ENCODE measurements at places on chromosomes 7 and 10.

- DNase-seq, result no peak
Measured at GRCh38 chr7:124532166-124532565, 233.4 kb downstream of the GPR37 start.

GRCh38 chr10:113091920-113092319 lies 141.9 kb downstream of the TCF7L2 start:
- no peak for DNase-seq

DNA sequence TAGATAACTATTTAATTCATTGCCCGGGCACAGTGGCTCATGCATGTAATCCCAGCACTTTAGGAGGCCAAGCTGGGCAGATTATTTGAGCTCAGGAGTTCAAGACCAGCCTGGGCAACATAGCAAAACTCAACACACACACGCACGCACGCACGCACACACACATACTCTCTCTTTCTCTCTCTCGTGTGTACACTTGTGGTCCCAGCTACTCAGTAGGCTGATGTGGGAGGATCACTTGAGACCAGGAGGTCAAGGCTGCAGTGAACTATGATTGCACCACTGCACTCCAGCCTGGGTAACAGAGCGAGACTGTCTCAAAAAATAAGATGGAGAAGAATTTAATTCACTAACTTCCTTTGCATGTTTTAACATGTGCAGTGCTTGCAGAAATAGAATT lies 38.1 kb downstream of the PTPN12 start:
- no peak for DNase-seq

DNA sequence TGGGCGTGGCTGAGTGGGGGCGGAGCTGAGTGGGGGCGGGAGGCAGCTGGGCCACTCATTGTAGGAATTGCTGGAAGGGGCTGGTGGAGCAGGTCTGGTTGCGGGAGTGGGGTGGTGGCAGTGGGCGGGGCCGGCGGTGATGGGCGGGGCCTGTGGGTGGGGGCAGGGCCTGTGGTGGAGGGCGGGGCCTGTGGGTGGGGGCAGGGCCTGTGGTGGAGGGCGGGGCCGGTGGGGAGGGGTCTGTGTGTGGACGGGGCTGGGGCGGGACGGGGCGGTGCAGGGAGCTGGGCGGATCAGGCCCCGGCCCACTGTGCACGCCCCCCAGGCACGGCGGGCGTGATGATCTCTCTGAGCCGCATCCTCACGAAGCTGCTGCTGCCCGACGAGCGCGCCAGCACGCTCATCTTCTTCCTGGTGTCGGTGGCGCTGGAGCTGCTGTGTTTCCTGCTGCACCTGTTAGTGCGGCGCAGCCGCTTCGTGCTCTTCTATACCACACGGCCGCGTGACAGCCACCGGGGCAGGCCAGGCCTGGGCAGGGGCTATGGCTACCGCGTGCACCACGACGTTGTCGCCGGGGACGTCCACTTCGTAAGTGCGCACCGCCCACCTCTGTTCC lies 14.0 kb downstream of the SLC29A4 start:
- DNase-seq, result no peak

DNA sequence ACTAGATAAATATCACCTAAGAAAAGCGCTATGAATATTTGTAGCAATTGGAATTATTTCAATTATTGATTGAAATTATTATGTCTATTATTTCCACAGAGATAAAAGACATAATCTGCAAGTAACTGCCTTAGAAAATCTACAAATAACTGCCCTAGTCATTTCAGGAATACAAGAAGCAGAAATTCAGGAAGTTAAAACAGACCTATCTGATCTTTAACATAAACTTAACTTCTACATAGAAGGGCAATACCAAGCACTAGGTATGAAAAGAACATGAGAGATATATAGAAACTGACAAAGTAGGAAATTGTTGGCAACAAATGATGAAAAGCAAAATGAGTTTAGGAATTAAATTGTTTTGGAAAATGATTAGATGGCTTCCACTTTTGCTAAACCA lies 31.8 kb upstream of the AKR1B10 start:
- DNase-seq, result no peak

- DNase-seq, result no peak
Measured at GRCh38 chr7:28815369-28815927, 142.7 kb downstream of the TRIL start.

GRCh38 chr7:4189131-4189570 lies 492.9 kb upstream of the FOXK1 start:
- peak; percentile 91 for DNase-seq

DNA sequence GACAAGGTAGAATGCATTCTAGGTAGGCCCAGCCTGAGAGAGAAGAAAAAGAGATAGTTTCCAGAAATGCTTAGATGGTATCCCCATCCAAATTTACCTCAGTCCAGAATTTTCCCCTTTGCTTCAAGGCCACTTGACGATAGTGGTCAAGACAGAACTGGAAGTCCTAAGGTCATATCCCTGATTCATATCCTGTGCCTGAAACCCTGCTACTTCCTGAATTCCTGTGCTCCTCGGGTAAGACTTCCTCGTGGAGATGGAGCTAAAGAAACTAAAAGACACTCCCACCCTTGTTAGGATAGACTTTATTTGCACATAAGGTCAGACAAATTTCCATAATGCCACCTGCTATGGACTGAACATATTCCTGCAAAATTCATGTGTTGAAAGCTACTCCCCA lies 175.9 kb downstream of the EVX1 start:
- no peak for DNase-seq

DNA sequence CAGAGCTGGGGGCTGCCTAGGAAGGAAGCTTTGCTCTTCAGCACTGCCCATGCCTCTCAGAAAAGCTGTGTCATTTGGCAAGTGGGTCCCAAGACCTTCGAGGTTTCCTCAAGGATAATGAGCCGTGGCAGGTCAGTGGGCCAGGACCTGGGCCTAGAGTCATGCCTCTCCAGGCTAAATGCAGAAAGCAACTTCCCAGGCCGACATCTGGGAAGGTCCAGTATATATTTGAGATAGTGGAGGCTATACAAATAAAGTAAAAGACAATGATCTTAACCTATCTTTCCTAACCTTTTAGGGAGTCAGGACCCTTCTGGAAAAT lies 2.4 kb upstream of the HOXA10 start:
- no peak for DNase-seq

GRCh38 chr10:110724937-110725336 lies 80.8 kb downstream of the RBM20 start:
- DNase-seq, result no peak

DNA sequence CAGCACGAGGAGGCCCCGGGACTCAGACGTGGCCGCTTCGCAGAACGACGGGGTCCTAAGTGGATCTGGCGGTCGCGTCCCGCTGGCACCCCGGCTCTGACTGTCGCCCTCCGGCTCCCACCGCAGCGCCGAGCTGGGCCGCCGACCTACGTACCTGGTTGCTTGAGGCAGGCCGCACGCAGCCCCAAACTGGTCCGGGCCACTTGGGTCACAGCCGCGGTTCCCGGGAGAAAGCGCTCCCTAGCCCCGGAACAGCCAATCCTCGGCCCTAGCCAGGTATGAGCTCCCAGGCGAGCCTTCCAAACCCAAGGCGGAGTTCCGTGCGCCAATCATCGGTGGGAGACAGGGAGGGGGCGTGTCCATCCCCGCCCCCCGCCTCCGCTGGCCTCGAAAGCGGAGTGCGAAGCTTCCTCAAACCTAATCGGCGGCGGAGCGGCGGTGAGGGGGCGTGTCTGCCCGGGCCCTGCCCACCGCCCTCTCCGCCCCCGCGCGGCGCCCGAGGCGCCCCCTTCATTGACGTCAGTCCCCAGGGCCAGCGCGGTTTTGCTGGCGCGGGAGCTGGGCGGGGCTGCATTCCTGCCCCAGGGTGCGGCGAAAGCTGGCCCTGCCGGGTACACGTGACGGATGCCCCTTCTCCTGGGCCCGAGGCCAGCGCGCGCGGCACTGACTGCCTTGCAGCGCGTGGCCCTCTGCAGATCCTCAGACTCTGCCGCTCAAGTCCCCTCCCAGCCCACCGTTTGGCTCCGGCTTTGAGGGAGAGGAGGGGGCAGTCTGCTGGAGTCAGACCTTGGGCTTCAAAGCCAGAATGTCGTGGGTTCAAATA lies at the start of gene AVPI1:
Gene AVPI1, minus strand, starts transcription at position 280 of the 823 bp plus-strand sequence. CDS start 7,336 bp downstream, outside the sequence.
- peak; percentile 98 for DNase-seq

DNA sequence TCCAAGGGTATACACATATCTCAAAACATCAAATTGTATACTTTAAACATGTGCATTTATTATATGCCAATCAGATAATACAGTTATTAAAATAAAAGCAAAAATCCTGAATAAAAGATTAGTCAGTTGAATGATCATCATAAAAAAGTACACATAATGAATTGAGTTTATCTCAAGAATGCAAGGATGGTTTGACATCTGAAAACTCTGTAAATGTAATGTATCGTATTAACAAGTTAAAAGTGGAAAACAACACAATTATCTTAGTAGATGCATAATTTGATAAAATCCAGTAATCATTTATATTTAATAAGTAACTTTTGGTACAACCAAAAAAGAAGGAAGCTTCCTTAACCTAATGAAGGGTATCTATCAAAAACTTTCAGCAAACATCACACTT lies 86.6 kb downstream of the COL28A1 start:
- no peak for DNase-seq

- DNase-seq, result no peak
Measured at GRCh38 chr7:223118-223800, 30.9 kb downstream of the FAM20C start.

GRCh38 chr10:103881416-103882284 lies 26.3 kb upstream of the SH3PXD2A start:
- DNase-seq, result peak; percentile 45

DNA sequence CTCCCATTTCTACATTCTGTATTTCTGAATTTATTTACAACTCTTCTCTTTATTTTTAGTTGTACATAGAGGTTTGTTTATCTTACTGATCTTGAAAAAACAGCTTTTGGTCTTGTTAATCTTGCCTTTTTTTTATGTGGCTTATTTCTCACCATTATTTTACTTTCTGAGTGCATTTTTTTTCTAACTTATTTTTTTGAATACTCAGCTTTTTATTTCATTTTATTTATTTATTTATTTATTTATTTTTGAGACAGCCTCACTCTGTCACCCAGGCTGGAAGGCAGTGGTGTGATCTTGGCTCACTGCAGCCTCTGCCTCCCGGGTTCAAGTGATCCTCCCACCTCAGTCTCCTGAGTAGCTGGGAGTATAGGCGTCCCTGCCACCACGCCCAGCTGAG lies 23.9 kb downstream of the CUX1 start:
- no peak for DNase-seq

GRCh38 chr10:73859784-73860491 lies 14.4 kb downstream of the CAMK2G start:
- no peak for DNase-seq

DNA sequence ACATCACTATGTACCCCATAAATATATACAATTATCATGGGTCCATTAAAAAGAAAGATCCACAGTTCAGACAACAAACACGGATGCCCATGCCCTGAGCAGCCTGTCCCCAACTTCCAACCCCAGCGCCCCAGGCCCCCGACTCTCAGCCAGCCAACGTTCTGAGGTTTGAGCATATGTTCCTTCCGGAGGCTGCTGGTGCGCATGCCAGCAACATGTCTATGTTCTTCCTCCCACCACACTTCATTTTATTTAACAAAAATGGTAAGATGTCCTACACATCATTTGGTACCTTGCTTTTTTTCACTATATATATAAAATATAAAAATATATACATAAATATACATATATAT lies 250.9 kb downstream of the MAD1L1 start:
- DNase-seq, result no peak

GRCh38 chr7:148151778-148152177 lies 438.8 kb upstream of the C7orf33 start:
- DNase-seq, result no peak

DNA sequence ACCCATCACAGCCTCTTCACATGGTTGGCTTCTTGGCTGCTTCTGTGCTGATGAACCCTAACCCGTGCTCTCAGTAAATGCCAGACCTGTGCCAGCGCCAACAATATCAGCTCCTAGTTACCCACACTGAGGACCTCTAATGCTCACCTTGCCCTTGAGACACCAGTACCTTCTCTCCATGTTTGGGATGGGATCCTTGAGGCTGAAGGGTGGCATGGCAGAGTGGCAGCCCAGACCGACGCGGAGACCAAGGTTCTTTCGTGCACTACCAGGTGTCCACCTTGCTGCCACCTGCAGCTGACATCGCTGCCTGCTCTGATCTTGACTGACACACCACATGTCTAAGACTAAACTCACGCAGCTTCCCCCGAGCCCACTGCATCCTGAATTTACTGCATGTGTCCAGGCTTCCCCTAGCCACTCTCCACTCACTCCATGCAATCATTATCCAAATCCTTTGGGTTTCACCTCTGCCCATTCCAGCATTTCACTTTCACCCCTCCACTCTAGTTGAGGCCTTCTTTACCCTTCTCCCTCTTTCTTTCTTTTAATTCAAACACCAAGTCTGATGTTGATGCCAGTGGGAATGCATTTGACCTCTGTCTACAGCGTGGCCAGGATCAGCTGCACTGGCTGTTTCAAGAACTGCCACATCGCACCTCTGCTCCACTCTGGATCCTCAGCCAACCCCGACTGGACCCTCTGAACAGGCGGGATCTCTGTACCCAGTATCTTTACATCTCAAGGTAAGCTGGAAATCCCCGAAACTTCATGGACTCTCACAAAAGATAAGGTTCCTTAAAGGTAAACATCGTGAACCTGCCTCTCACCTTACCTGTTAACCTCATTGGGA lies 294.9 kb downstream of the GLRX3 start:
- no peak for DNase-seq

- DNase-seq, result no peak
Measured at GRCh38 chr7:32023376-32023775, 46.8 kb downstream of the PDE1C start.

GRCh38 chr7:80881351-80881900 lies 37.4 kb downstream of the SEMA3C start:
- DNase-seq, result no peak

- no peak for DNase-seq
Measured at GRCh38 chr7:145797507-145797906, 319.1 kb upstream of the CNTNAP2 start.
